Amygdala (tissue), 56 donors: ENCODE measurements at places on chromosomes 6 and 20.

GRCh38 chr20:16970776-16971175 is 222.6 kb downstream of the OTOR start:
- DNase-seq: no peak

DNA sequence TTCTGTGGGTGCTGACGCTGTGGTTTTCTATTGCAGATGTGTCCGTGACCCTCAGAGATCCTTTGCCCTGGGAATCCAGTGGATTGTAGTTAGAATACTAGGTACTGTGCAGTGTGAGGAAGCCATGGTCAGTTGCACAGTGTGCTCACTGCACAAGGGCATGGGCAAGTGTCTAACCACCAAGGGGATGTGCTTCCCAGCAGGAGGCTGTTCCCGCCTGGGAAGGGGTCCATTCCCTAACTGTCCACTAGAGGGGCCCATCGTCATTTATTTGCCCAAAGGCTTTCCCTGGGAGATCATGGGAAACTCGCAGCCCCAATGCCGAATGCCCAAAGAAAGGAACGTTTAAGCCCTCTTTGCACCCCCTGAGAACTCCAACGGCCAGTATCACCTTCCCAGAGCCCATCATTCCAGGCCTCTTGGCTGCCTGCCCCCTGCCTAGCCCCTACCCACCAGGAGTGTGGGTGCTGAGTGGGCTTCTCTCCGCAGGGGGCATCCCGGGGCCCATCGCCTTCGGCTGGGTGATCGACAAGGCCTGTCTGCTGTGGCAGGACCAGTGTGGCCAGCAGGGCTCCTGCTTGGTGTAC is 26.2 kb downstream of the SLCO4A1 start:
- peak; percentile 74 for DNase-seq

DNA sequence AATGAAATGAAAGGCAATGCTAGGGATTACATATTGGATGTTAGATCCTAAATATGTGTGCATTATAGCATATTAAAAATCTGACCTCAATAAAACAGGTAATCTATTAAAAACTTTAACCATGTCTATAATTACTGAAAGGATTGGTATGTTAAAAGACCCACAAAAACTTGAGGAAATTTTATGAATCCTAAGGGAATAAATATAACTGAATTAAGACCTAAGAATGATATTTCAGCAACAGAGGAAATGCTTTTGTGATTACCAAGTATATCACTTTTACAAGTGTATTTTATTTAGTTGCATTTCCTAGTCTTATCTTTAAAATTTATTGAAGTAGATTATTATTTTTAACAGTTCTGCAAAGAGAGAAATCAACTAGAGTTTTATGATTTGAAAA is 571.5 kb downstream of the HDGFL1 start:
- DNase-seq: no peak

DNA sequence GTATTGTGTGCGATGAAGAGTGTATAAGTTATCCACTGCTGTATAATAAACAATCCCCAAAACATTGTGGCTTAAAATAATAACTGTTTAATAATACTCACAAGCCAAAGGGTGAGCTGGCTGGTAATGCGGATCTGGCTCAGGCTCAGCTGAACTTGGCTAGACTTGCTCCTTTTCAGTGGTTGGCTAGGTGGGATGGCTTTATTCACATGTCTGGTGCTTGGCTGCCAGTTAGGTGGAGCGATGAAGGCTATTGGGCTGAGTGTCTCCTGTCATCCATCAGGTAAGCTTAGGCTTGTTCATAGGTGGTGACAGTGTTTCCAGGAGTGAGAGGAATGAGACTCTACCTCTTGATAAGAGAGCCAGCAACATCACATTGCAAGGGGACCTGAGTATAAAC is 135.0 kb upstream of the ASCC3 start:
- no peak for DNase-seq

DNA sequence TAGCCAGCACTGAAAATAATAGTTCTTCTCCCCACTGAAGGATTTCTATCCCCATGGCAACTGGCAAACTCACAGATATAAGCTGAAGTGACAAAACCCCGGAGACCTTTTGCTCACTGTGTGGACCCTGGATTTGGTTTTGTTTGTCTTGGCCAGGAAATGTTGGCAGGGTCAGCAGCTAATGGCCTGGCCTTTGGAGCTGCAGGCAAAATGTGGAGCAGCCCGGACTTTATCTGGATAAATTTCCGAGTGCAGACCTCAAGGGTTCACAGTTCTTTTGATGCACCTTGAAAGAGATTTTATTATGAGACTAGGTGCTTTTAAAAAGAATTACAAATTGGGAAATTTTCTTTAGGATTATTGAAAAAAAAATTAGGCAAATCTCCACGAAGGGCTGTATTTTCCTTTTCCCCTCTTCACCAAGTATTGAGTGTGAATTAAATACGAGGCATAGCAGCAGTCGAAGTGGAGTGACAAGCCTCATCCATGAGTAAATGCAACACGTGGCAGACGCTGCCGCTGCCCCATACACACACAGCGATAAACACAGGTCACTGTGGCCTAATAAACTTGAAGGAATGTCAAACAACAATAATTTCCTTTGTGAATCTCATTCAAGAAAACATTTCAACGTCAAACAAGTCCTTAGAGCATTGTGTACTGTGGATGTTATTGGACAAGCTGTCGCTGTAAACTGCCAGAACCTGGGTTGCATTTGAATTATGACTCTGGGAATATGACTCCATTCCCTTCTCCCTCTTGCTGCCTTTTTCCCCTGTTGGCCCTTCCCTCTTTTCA is 35.1 kb upstream of the CCN6 start:
- no peak for DNase-seq

- no peak for DNase-seq
These were observed 49.2 kb downstream of the CBFA2T2 start for GRCh38 chr20:33539129-33539528.

- DNase-seq: no peak
These were observed 14.5 kb upstream of the CSNK2A1 start for GRCh38 chr20:558117-558516.

DNA sequence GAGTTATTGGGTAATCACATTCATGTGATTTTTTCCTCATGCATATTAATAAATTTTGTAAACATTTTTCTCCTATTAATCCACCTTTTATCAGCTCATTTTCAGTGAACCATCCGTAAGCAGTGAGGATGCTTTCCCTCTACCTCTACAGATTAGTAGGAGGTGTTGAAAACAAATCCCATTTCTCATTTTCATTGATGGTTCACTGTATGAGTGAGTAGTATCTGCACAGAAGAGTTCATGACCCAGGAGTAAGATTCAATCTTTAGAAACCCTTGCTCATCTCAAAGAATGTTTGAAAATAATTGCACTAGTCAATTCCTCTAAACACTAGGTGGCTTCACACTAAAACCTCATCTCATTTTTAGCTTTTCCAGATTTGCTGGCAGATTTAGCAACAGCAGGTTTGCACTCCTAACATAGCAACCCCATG is 440.0 kb downstream of the HAO1 start:
- DNase-seq: no peak

DNA sequence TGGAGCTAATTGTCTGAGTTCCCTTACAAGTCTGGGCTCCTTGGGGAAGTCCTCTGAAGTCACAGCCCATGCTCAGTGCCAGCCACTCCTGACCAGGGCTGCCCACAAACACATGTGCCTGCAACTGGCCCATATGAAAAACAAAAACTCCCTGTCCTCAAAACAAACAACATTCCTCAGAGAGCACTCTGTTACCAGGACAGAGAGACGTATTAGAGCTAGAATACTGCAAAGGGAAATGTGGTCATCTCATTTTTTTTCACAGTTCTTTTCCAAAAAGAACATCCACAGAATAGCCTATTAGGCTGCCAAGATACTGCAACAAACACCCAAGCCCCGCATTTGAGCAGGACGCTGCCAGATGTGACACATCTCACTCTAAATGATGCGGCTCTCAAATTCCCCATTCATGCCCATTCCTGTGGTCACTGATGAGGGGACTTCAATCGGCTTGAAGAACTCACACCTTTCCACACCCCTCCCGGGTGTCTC is 71.1 kb downstream of the SLC22A23 start:
- DNase-seq: peak; percentile 73

GRCh38 chr6:145652572-145652971 is 82.7 kb downstream of the EPM2A start:
- no peak for DNase-seq

- no peak for DNase-seq
These were observed 22.7 kb upstream of the NTSR1 start for GRCh38 chr20:62685781-62686555.

DNA sequence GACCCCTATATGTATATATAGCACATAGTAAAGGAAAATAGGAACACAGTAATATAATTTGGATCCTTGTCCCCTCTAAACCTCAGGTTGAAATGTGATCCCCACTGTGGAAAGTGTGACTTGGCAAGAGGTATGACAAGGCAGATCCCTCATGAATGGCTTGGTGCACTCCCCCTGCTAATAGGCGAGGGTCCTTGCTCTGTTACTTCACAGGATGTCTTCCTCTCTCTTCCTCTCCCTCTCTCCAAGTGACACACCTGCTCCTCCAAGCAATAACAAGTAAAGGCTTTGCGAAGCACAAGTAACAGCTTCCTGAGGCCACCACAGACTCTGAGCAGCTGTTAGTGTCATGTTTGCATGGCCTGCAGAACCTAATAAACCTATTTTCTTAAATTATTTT is 16.4 kb downstream of the ROMO1 start:
- no peak for DNase-seq

- no peak for DNase-seq
These were observed 114.7 kb downstream of the SOX4 start for GRCh38 chr6:21708320-21708580.

DNA sequence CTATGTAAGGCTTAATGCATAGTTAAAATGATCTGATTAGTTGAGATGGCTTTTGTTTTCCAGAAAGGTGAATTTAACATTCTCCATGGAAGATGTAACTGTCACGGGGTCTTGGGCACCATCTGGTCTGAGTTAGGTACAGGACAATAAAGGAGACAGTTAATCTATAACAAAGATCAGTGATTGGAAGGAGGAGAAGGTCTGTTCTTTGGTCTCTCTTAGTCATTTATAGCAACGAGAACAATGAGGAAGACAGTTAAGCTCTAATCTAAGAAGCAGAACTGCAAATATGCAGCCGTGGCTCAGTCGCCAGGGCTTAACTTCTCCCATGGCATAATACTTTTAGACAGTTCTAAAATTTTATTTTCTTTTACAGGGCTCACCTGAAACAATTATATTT is 405.5 kb upstream of the SULF2 start:
- no peak for DNase-seq

DNA sequence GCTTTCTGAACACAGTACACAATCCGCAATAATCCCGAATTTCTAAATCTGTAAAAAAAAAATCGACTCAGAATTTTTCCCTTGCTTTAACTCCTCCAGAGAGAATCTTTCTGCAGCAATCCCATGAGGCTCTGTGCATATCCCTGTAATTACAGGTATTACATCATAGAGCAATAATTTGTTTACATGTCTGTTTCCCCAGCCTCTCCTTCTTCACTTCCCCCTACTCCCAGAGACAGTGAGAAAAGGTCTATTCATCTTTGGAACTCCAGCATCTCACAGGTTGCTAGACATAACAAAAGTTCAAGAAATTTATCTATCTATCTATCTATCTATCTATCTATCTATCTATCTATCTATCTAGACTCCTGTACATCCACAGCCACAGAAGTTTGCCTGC is 26.0 kb downstream of the KLHL31 start:
- no peak for DNase-seq

- DNase-seq: no peak
These were observed 284.9 kb upstream of the TBX18 start for GRCh38 chr6:85049282-85049681.

GRCh38 chr6:157144859-157145568 is 178.3 kb downstream of the TMEM242 start:
- DNase-seq: no peak

DNA sequence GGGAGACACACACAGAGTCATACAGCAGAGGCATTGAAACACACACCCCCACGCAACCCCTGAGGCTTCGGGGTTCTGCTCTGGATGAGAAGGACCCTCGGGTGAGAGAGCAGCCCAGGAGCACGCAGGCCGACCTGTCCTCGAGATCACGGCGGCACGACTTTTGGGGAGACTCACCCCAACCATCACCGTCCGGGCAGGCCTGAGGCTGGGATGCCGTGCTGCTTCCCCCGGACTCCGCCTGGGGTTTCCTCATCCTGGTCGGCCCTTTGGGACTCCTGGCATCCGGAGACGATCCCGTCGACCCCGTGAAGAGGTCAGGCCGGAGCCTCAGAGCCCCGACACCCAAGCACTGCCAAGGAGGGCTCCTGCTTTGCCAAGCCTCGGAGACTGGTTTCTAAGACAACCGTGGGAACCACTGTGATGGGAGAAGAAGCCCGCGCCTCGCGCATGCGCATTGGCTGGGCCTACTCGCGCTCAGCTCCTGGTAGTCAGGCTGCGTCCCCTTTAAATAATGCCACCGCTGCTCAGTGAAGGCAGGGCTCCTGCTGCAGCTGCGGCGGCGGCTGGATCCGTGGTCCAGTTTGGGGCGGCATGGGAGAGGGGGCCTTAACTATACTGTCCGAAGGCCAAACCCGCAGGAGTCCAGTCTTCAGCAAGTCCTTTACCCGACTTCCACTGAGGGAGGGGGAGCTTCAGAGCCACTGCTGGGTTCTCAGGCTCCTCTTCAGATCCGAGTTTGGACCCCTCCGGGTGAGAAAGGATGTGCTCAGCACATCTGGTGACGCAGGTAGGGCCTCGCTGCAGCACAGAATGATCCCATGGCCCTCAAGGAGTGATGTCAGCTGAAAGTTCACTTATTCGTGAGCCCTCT is 171.4 kb upstream of the ZNF337 start:
- DNase-seq: peak; percentile 56
